Activated CD4-positive, CD25-positive, alpha-beta regulatory T cell treated with anti-CD3 and anti-CD28 coated beads, Interleukin-2, amount 50 U/mL, for 24 hours (primary cell): ENCODE measurements at places on chromosomes 4 and X.
A peak's percentile ranks its signal among the peaks of the same experiment; 100 is the strongest.

DNA sequence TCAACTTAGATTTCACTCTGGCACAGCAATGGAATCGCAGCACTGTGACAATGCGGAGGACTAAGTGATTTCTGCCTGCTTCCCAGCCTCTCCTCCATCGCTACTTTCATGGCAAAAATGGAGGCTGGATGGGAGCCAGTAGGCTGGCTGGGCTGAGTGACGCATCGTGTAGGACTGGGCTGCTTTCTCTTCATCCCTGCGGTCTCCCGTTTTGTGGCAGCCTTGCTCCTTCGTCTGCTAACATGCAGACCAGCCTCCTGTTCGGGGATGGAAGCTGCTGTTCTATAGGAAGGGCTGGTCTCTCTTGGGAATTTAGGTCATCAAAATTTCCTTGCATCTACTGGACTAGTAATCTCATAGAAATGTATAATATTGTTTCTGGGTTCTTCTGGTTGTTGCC, 15.8 kb upstream of the RGS12 start:
- ATAC-seq: no peak

GRCh38 chr4:31737419-31737818, 1017.2 kb downstream of the PCDH7 start:
- ATAC-seq: no peak

DNA sequence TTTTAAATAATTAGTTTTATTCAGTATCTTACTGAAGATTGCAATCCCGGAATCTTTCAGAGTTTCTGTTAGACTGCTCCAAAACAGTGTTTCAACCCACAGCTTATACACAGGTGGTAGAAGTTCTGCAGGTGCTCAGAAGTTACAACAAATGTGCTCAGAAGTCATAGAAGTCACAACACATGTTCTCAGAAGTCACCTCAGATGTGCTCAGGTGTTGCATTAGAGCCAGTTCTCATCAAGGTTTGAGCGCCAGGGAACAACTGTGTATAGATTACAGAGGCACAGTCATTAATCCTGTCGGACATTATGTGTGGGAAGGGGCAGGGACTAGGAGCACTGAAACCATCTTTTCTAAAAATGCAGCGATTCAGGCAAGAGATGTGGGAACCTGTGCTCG, 124.5 kb downstream of the ARSF start:
- no peak for ATAC-seq

GRCh38 chr4:180571516-180572055, 1671.6 kb upstream of the TENM3 start:
- ATAC-seq: no peak

DNA sequence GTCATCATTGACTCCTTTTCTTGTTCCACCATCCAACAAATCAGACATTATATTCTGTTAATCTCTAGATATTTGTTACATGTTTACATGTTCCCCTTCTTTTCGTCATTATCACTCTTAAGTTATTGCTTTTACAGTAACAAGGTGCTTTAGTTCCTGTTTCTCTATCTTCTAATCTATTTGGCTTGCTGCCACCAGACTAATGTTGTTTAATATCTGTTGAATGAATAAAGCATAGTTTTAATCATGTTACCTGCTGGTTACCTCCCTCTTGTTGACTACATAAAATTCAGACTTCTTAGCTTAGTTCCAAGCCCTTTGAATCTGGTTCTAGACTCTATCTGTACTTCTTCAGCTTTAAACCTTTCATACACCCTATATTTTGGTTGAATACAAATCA, 129.8 kb upstream of the TRIM2 start:
- ATAC-seq: no peak

DNA sequence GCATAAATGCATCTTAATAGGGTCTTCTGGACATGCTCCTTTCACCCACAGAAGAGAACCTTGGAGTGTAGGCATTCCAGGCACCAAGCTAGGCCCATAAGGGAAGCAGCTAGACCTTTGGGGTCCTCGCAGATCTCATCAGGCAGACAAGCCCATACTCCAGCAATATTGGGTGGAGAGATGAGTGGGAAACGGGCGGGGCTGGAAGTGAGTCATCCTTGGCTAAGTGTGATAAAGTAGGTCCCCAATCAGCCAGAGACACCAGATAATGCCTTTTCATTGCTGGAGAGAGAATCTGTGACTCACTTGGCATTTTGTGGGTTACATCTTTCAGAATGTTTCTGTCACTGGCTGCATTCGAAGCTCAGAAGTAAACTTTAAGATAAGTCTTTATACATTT, 133.3 kb upstream of the MBNL3 start:
- ATAC-seq: peak; percentile 83

GRCh38 chr4:25043548-25043947, 12.8 kb upstream of the LGI2 start:
- ATAC-seq: no peak

DNA sequence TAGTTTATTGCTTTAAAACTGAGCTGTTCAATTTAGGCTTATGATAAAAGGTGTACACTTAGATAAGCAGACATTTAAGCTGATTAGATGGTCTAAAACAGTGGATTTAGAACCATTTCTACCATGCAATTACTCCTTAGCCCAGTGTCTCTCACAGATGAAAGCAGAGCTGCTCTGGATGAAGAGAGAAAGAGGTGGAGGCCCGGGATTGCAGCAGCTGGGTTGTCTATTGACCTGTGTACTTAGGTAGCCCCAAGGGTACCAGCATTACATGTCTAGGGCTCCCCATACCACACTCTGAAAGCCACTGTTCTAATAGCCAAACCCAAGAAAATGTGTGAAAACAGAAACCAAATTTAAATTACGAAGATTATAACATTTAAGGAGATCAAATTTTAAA, 86.0 kb upstream of the GIMD1 start:
- no peak for ATAC-seq

DNA sequence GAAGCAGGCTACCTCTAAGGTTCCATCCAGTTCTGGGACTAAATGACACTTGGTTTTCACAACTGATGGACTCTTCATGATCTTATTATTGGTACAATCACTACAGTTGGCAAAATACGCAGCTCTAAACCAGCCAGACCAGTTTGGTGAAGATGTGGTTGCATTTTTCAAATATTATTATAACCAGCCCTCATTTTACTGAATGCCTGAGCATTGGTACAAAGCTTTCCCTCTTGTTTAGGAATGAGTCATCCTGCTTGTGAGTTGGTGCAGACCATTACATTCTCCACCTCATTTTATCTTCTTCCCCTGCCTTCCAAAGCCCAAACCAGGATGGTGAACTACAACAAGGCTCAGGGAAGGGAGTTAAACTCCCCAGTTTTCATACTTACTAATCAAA, 223.1 kb downstream of the KDR start:
- ATAC-seq: no peak
